ENCODE measurements at places on chromosomes 4 and X. TPM values are rescaled to one million over a fixed set of nuclear protein-coding genes. Genes with fewer than 3 reads are reported as not detected.
A peak's percentile ranks its signal among the peaks of the same experiment; 100 is the strongest.

DNA sequence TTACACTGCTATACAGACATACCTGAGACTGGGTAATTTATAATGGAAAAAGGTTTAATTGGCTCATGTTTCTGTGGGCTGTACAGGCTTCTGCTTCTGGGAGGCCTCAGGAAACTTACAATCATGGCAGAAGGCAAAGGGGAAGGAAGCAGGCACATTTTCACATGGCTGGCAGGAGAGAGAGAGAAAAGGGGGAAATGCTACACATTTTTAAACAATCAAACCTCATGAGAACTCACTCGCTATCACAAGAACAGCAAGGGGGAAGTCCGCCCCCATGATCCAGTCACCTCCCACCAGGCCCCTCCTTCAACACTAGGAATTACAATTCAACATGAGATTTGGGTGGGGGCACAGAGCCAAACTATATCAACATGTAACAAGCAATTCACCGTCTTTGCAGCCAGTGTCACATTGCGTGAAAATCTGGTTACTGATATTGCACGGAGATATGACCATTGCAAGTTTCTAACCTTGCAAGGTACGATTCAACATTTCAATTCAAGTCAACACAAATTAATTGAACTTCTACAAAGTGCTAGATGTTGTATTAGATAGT lies 61.7 kb upstream of the RELL1 start:
- no peaks in the 10 kb centered on the region for H3K36me3 ChIP-seq
- no peaks in the 10 kb centered on the region for H3K27me3 ChIP-seq
- no peaks in the 10 kb centered on the region for H3K4me1 ChIP-seq
- no peak overlapping the region for H3K4me3 ChIP-seq
- no peak for DNase-seq

GRCh38 chrX:150871341-150871811 lies 27.1 kb downstream of the CD99L2 start:
- H3K27ac ChIP-seq = peak overlapping the region; percentile 63
- H3K4me3 ChIP-seq = no peak overlapping the region
- H3K36me3 ChIP-seq = no peaks in the 10 kb centered on the region
- H3K4me1 ChIP-seq = no peaks in the 10 kb centered on the region

- no peaks in the 10 kb centered on the region for H3K36me3 ChIP-seq
- H3K27me3 ChIP-seq = no peaks in the 10 kb centered on the region
- DNase-seq = peak; percentile 65
- peaks cover 10% of the 10 kb centered on the region for H3K4me1 ChIP-seq
Measured at GRCh38 chrX:19372547-19373331, 29.0 kb downstream of the PDHA1 start.

DDX60 gene
- 20.0 TPM for total RNA-seq

GRCh38 chr4:27094783-27095182 lies 234.1 kb downstream of the STIM2 start:
- no peak overlapping the region for H3K4me3 ChIP-seq
- DNase-seq = no peak
- no peaks in the 10 kb centered on the region for H3K36me3 ChIP-seq

DNA sequence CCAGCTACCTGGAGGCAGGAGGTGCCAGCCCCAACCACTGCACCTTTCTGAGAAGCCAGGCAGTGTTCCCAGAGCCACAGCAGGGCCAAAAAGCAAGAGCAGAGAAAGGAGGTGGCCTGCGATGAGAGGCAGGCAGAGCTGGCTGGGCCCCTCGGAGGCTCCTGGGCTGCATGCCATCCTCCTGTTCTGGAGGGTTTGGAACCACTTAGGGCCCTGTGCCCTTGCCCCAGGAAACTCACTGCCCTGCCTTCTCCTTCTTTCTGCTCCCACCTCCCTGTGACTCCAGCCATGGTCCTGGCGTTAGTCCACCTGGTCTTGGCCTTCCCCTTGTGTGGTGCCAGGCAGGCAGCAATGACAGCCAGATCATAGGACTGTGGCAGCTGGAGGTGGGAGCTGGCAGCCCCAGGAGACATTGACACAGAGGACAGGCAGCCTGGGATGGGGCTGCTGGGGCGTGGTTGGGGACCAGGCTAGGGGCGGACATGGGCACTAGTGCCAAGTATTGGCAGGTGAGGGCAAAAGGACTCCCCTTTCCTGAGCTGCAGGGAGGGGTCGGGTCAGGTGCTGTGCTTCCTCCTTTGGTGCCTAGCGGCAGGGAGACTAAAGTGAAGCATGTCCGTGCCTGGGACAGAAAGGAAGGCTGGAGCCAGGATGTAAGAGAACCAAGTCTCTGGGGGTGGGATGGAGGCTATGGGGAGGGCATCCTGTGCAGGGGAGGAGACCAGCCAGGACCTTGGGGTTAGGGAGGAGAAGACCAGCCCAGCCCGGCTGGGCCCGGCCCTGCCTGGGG lies 1.4 kb downstream of the APLN start:
- H3K4me3 ChIP-seq = peak overlapping the region; percentile 52
- no peaks in the 10 kb centered on the region for H3K36me3 ChIP-seq
- no peaks in the 10 kb centered on the region for H3K27me3 ChIP-seq
- no peaks in the 10 kb centered on the region for H3K4me1 ChIP-seq

- H3K36me3 ChIP-seq = no peaks in the 10 kb centered on the region
- no peak for DNase-seq
- no peak overlapping the region for H3K4me3 ChIP-seq
- H3K27me3 ChIP-seq = no peaks in the 10 kb centered on the region
- H3K27ac ChIP-seq = no peak overlapping the region
Measured at GRCh38 chrX:34849371-34849770, 93.2 kb upstream of the FAM47B start.

KLKB1 gene
- total RNA-seq = 0.36 TPM

ERVMER34-1 gene
- not detected for total RNA-seq

DNA sequence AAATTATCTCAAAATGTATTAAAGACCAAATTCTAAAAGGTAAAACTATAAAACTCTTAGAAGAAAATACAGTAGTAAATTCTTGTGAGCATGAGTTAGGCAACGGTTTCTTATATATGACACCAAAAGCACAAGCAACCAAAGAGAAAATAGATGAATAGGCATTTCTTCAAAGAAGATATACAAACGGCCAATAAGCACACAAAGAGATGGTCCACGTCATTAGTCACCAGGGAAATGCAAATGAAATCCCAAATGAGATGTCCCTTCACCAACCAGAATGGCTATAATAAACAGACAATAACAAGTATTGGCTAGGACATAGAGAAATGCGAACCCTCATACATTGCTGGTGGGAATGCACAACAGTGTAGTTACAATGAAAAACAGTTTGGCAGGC lies 44.6 kb downstream of the RAB33A start:
- H3K4me1 ChIP-seq = no peaks in the 10 kb centered on the region
- H3K4me3 ChIP-seq = no peak overlapping the region
- H3K27me3 ChIP-seq = no peaks in the 10 kb centered on the region
- H3K36me3 ChIP-seq = no peaks in the 10 kb centered on the region

ADAM29 gene
- total RNA-seq = not detected

DNA sequence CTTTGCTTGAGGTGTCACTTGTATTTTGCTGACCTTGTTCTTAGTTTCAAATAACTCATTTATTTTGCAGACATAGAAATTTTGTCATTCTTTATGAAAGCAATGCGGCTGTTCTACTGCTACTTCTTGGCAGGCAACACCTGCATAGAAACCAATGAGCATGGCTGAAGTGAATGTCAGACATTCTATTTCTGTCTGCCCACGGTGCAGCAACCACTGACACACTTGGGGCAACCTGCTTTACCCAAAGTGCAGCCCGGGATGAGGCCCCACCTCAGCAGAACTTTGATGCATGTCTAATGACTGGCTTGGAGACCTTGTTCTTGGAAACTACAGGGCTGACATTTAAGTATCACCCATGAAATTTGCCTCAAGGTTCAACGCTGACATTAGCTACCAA lies 93.6 kb downstream of the RBM47 start:
- H3K36me3 ChIP-seq = no peaks in the 10 kb centered on the region
- H3K27ac ChIP-seq = no peak overlapping the region
- no peaks in the 10 kb centered on the region for H3K4me1 ChIP-seq
- H3K4me3 ChIP-seq = no peak overlapping the region

DNA sequence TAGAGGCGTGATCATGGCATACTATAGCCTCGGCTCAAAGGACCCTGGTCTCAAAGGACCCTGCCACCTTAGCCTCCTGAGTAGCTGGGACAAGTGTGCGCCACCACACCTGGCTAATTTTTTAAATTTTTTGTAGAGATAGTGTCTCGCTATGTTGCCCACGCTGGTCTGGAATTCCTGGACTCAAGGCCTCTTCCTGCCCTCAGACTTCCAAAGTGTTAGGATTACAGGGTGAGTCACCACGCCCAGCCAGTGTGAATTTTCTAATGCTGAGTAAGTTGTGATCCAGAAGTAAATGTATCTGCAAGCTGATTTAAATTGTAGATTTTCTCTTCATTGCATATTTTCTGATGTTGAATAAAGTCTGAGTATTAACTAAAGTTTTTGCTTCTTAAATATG lies 2.6 kb upstream of the ZNF674 start:
- no peaks in the 10 kb centered on the region for H3K27me3 ChIP-seq
- H3K27ac ChIP-seq = no peak overlapping the region
- no peak for DNase-seq
- H3K36me3 ChIP-seq = no peaks in the 10 kb centered on the region

- H3K4me1 ChIP-seq = peaks cover 38% of the 10 kb centered on the region
- no peak overlapping the region for H3K4me3 ChIP-seq
- no peaks in the 10 kb centered on the region for H3K36me3 ChIP-seq
- H3K27ac ChIP-seq = peak overlapping the region; percentile 63
- DNase-seq = no peak
Measured at GRCh38 chr4:157803845-157804521, 368.8 kb downstream of the GASK1B start.

FAM200B gene
- total RNA-seq = 105 TPM

All from sigmoid colon (tissue), 7 donors.